ENCODE measurements at places on chromosomes 2 and 18.

- no peak for DNase-seq
Observed at GRCh38 chr2:112880091-112880531, 30.9 kb upstream of the IL37 start.

GRCh38 chr2:234752966-234753365 lies 198.9 kb upstream of the SH3BP4 start:
- no peak for DNase-seq

DNA sequence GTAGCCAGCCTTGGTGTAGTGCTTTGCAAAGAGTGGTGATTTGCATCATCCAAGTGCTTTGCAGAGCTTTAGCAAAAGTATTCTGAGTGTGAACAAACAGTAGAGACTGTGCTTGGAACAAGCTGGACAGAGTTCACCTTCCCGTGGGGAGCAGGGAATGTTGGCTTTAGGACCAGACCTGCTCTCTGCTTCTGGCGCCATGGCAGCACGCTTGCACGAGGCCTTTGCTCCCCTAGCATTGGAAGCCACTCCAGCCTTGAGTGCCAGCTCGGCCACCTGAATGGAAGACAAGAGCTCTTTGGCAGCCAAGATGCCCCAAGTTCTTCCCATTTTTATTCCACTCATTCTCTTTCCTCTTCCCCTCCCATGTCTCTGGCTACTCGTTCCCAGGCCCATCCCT lies 250.8 kb upstream of the OSR1 start:
- no peak for DNase-seq

DNA sequence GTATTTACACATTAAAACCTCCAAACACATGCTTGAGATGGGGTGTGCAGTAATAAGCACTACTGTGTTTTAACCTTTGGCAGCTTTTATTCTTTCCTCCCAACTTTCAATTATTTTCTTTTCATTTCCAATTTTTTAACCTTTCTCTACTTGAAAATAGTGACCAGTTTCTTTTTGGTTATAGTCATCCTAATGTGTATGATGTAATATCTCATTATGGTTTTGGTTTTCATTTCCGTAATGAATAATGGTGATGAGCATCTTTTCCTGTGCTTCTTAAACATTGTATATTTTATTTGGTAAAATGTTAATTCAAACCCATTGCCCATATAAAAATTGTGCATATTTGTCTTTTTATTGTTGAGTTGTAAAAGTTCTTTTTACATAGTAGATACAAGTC lies 103.5 kb downstream of the BMPR2 start:
- DNase-seq, result no peak

GRCh38 chr2:85888020-85888683 lies 638 bp downstream of the ST3GAL5 start:
- no peak for DNase-seq

DNA sequence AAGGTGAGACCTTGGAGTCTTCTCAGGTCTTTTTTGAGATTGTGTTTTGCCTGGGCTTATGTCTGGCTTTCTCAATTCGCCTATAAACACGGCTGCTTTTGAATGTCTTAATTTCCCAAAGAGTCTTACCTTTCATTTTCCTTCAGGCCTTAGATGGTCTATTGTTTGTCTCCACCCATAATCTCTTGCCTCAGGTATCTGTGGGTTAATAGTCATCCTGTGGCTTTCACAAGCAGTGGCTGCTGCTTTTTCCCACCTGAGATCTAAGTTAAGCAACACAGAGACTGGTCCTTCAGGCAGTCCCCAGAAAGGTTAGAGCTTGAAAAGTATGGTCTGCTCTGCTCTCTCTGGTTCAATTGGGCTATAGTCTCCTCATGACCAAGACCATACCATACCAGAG lies 275.3 kb downstream of the INSIG2 start:
- DNase-seq, result no peak

- no peak for DNase-seq
Observed at GRCh38 chr2:44920751-44921150, 20.8 kb upstream of the SIX3 start.

GRCh38 chr2:237161189-237161588 lies 75.5 kb downstream of the COPS8 start:
- no peak for DNase-seq

GRCh38 chr2:166074430-166074829 lies 53.4 kb downstream of the SCN1A start:
- no peak for DNase-seq

- DNase-seq, result no peak
Observed at GRCh38 chr2:46803911-46804670, 111.5 kb downstream of the MCFD2 start.

DNA sequence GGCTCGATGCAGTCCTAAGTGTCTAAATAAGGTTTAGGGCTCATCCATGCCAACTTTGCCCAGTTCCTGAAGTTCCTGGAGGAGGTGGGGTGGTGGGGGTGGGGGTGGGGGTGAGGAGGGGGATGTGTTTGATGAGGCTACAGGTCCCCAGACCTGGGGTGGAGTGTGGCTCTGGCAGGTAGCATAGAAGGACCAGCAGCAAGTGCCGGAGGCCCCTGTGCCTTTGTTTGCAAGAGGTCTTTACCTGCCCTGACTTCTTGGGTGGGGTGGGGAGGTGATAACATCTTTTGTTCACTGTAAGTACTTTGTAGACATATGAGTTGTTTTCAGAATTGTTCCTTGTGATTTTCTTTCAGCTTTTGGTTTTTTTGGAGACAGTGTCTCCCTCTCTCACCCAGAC lies 10.0 kb downstream of the SH3BP4 start:
- DNase-seq, result no peak

GRCh38 chr18:64202863-64203262 lies 54.0 kb upstream of the LINC00305 start:
- DNase-seq, result peak; percentile 21

DNA sequence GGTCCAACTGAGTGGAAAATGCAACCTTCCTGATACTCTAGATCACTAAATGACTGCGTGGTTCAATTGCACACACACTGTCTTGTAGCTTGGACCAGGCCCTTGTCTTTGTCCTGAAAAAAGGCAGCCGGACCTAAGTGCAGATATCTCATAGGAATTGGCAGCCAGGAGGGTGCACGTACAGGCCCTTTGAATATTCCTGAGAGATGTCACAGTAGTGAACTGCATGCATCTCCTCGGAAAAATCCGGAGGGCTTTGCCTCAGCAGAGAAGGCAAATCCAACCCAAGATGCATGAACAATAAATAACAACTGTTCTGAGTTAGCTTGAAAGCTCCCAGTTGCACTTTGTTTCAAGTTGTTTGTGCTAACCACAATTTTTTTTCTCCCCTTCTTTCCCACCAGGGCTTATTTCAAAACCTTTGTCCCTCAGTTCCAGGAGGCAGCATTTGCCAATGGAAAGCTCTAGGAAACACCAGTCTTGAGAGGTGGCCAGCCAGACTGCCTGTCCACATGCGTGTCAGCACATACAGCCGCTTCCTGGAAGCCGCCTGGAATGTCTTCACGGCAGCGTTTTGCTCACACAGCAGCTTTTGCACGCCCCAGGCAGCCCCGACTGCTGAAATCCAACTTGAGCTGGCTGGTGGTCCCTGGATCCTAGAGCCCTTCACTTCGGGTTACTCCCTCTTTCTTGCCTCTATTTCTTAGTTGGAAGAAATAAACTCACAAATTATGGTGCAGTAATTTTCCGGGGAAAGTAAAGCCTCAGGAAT lies 54.4 kb upstream of the FOSL2 start:
- DNase-seq, result no peak

DNA sequence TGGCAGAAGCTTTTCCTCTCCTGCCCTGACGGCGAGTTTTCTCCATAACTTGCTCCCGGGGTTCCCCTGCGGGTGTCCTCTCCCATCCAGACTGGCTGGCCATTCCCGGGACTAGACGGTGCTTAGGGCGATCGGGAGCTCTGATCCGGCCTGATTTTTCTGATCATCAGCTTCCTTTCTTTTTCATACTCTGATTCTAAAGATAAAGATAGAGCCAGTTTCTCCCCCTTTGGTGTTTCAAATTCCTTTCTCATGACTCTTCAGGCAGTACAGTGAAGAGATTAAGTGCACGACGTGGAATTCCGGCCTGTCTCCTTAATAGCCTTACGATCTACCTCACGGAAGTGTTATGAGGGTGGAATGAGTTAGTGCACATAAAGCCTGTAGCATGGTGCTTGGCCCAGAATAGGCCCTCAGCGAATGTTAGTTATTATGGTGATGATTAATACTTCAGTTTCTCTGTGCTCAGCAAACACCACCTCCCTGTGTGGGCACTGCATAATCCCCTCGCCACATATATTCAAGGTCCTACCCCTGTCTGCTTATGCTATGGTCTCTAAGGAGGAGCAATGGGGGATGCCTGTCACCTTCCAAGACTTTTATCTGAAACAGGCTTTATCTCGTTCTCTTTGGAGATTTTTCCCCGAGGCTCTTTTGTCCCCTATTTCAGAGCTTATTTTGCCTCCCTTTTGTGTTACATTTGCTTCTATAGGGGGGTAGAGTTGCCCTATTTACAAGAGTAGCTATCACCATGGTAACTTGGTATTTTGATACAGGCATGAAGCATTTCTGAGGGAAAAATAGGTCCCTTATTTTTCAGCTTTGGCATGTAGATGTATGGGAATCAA lies 254.8 kb downstream of the CDH2 start:
- DNase-seq, result no peak

- no peak for DNase-seq
Observed at GRCh38 chr2:215567504-215567903, 131.6 kb upstream of the FN1 start.

DNA sequence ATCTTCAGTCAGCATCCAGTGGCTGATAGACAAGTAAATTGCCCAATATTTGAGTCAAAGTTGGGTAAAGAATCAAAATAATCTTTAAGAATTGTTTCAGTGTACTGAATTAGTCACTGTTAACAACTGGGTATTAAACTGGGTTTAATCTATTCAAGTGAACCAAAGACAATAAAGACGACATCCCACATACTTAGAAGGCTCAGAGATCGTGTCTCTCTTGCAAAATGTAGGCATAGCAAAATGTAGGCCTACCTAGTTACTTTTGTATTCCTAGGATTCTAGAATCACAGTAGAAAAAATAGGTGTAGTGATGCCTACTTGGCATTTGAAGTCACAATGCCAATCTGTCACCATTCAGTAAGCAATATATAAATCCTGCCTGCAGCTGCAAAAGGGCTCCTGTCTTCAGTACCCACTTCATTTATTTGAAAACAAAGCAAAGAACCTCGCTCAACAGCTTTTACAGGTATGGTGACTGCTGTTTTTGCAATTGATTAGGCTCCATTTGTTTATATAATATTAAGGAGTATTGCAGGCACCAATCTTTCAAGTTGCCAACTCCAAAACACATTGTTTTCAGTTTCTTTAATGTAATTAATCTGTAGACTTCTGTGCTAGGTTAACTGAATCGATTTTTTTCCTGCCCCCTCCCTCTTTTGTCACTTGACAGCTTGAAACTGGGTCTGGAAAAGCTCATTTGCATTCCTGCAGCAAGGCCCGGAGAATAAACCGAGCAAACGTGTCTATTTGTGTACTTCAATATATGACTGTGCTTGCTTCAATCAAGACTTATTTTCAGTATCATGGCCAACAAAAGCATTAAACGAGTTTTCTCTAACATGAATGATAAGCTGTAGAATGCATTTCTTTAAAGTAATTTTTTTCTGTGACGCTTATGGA lies 1074.9 kb downstream of the TDRD15 start:
- DNase-seq, result no peak

- DNase-seq, result peak; percentile 3
Observed at GRCh38 chr2:151947813-151948165, 119.6 kb upstream of the ARL5A start.

- DNase-seq, result no peak
Observed at GRCh38 chr2:57880967-57881366, 165.6 kb upstream of the VRK2 start.

DNA sequence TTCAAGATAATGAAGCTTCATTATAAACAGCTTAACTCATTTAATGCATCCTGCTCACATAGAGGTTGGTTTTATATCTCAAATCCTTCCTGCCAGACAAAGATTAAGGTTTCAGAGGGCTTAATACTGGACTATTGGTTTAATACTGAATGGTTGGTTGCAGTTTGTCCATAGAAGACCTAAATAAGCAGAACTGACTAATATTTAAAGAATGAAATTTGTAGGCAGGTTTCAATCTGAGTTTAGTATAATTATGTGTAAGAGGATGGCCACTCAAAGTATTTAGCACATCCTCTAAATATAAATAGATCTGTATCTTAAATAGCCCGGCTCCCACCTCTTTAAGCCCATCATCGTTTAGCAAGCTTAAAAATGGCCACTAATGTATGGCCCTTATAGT lies 92.5 kb downstream of the EPB41L5 start:
- no peak for DNase-seq

DNA sequence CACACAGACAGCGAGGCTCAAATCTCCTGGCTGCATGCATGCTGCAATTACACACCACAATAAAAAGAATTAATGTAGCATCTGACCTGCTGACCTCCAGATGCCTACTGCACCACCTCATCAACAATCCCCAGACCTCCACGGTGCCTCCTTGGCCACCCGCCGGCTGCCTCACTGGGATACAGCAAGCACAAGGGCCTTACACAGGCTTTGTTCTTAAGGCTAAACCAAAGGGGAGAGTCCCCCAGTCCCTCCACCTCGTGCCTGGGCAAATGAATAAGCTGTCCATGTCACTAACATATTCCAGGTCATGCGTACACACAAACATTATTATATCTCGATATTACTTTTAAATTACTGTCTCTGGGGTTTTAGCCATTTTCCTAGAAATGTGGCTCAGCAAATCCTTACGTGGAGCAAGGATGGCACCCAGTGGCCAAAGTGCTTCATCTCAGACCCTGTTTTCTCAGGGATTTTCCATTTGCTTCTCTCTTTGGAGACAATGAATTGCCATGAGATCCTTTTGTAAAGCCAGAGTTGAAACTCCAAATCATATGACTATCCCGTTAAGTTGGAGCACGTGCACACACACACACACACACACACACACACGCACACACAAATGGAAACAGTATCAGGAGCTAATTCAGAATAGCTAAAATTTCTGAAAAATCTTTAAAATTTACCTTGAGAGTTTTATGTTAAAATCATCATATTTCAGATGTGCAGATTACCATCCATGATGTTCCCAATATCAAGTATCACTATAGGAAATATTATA lies 313.8 kb downstream of the PDE11A start:
- DNase-seq, result peak; percentile 28

- DNase-seq, result no peak
Observed at GRCh38 chr2:197597166-197597565, 78.2 kb downstream of the RFTN2 start.

DNA sequence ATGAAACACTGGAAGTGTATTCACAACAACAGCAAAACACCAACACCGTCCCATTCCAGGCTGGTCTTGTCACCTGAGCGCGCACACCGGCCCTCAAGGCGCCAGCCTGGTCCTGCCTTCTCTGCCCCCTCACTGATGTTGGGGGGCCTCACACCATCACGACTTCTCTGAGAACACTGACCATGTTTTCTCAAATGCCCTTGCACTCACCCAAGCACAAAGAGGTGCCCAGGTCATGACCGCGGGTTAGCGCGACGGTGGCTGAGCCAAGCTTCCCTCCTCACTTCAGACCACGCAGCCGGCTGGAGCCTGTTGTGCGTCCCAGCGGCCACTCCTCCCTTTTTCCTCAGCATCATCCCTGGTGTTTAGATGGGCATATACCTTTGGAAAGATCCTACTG lies 101.3 kb upstream of the SALL3 start:
- no peak for DNase-seq

GRCh38 chr2:9205486-9205885 lies 1.1 kb upstream of the ASAP2 start:
- DNase-seq, result peak; percentile 64
